ENCODE measurements at places on chromosomes 3 and 15.

- peak; percentile 53 for DNase-seq
These were observed 26.7 kb downstream of the MELTF start for GRCh38 chr3:197002701-197003454.

GRCh38 chr15:80176443-80176842 is 23.6 kb downstream of the FAH start:
- no peak for DNase-seq

DNA sequence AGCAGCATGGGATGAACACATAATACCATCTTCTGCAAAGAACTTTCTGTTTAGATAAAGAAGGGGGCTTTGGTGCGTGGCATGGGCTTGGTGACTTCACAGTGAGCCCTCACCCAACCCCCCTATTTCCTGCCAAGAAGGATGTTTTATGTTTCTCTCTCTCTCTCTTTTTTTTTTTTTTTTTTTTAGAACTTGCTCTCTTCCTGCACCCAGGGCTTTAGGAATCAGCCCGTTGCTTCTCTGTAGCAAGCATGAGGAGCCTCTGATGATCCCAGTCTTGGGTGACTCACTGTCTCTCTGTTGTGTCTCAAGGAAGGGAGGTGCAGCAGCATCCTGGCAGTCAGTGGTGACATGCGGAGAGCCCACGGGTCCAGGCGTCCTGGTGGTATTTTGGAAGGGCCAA is 49.1 kb downstream of the CCK start:
- DNase-seq: peak; percentile 5

- no peak for DNase-seq
These were observed 77.7 kb downstream of the CEMIP start for GRCh38 chr15:80856809-80857377.

GRCh38 chr3:184129012-184129411 is 6.1 kb upstream of the EIF2B5 start:
- DNase-seq: no peak

- DNase-seq: no peak
These were observed 73.5 kb upstream of the SPATA16 start for GRCh38 chr3:173214576-173214975.

GRCh38 chr15:99253381-99254090 is 2.3 kb downstream of the LRRC28 start:
- no peak for DNase-seq

DNA sequence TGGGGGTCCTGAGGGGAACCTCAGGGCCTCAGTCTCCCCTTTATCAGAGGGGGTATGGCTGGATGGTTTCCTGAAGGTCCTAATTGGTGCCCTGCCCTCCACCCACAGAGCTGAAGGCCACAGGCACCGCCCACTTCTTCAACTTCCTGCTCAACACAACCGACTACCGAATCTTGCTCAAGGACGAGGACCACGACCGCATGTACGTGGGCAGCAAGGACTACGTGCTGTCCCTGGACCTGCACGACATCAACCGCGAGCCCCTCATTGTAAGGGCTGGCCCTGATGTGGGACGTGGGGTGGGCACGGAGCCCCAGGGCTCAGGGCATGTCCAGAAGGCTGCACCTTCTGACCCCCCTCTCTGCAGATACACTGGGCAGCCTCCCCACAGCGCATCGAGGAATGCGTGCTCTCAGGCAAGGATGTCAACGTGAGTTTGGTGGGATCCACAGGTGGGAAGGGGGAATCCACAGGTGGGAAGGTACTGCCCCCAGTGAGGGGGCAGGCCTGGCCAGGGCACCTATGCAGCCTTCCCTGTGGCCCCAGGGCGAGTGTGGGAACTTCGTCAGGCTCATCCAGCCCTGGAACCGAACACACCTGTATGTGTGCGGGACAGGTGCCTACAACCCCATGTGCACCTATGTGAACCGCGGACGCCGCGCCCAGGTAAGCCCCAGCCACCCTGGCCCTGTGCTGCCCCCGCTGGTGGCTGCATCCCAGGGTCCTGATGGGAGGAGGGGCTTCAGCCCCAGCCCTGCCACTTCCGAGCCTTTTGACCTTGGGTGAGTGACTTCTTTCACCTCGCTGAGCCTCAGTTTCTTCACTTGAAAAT is 17.5 kb upstream of the GNAT1 start:
- DNase-seq: no peak

- no peak for DNase-seq
These were observed 24.0 kb downstream of the OSBPL10 start for GRCh38 chr3:31957106-31957505.

GRCh38 chr3:129313415-129313664 is 34.7 kb downstream of the HMCES start:
- no peak for DNase-seq

- DNase-seq: no peak
These were observed 183.8 kb upstream of the THRB start for GRCh38 chr3:24678421-24678865.

- no peak for DNase-seq
These were observed 42.3 kb downstream of the NKIRAS1 start for GRCh38 chr3:23874359-23875112.

DNA sequence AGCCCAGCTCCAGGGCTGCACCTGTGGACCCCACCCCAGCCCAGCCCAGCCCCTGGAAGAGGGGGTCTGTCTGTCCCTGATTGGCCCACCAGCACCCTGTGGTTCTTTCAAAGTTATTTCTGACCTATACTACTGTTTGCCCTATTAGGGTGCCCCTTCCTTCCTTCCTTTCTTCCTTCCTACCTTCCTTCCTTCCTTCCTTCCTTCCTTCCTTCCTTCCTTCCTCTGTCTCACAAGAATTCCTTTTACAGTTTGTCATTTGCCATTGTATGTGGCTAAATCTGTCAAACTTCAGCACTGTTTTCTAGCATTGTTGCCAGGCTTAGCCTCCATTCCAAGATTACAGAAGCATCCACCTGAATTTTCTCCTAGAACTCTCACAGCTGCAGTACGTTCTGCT is 66.9 kb downstream of the KLF15 start:
- no peak for DNase-seq

DNA sequence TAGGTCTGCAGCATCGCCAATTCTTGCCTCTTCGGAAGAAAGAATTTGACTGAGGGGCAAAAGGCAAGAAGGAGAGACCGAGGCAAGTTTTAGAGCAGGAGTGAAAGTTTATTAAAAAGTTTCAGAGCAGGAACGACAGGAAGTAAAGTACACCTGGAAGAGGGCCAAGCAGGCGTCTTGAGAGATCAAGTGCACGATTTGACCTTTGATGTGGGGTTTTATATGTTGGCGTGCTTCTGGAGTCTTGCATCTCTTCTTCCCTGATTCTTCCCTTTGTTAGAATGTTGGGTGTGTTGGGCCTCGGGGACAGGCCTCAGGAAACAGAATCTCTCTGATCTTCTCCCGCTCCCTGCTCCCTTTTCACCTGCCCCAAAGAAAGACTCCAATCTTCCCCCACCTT is 40.6 kb upstream of the FLNB start:
- no peak for DNase-seq

DNA sequence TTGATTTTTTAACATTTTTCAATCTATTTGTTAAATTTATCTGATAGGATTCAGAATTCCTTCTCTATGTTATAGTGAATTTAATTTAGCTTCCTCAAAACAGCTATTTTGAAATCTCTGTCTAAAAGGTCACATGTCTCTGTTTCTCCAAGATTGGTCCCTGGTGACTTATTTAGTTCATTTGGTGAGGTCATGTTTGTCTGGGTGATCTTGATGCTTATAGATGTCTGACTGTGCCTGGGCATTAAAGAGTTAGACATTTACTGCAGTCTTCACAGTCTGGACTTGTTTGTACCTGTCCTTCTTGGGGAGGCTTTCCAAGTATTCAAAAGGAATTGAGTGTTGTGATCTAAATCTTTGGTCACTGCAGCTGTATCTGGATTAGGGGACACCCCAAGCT is 169.5 kb upstream of the C2CD4B start:
- DNase-seq: no peak

GRCh38 chr3:31410411-31410810 is 122.3 kb upstream of the STT3B start:
- DNase-seq: no peak

DNA sequence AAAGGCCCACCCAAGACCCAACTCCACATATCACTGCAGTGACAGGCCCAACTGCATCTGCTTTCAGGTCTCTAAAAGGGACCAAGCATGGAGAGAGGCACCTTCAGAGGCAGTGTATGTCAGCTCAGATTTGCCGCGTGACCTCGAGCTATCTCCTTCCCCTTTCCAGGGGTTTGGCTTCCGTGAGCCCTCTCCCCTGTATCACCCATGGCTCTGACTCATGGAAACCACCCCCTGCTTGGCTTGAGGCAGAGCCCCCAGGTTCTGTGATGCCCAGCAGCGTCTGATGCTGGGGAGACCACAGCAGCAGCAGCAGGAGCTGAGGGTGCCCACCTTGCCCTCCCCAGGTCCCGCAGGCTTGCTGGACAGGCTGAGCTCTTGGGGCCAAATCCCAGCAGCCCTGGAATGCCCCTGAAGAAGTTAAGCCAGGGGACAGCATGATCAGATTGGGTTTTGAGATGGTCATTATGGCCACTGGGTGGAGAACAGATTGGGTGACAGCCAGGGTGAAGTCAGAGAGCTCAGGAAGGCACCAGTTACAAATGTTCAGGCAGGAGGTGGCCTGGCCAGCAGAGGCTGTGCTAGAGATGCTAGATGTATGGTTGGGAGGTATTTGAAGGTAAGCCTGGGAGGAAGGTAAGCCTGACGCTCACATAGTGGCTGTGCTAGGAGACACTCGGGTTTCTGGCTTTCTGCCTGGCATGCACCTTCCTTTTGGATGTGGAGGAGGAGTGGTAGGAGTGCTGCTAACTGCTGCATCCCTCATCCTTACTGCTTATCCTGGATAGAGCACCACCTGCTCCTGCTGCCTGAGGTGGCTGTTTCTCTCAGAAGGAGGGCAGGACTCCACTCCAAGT is 42.9 kb downstream of the FGD5 start:
- DNase-seq: no peak

DNA sequence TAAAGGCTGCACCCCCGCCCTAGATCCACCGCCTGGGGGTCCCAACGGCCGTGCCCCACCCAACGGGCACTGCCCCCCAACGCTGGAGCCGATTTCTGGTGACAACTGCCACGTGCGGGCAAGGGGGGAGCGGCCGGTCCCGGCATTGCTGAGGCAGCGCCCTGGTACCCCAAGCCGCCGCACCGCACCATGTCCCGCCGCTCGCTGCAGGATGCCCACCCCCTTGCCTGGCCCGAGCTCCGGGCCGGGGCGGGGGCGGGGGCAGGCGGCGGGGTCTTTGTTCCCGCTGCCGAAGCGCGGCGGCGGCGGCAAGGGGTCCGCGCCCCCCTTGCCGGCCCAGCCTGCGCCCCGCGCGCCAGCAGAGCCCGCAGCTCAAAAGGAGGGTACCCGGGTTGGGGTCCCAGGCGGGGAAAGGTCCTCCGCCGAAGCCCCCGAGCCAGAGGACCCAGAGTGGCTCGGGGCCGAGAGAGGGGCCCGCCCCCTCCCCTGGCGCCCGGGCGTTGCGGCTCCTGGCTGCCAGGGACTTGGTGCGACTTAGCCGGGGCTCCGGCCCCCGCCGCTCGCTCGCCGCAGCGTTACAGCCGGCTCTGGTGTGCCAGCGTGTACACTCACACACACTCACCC is 678 bp downstream of the SEMA7A start:
- peak; percentile 22 for DNase-seq

GRCh38 chr3:170476291-170476690 is 57.6 kb downstream of the CLDN11 start:
- no peak for DNase-seq

DNA sequence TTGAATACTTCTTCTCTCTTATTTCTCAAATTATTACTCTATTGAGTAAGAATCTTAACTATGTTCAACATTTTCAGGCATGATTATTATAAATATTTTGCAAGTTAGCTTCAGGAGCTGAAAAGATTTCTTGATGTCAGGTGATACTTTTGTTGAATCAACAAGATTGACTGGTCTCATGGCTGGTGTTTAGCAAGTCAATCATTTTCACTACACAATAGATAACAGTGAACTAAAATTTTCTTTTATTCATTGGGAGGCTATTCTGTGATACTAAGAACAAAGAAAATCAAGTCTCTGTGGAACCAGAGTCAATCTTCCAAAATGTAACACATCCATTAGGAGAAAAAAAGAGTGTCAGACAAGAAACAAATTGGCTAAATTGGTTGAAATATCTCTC is 476.7 kb downstream of the CNTN3 start:
- no peak for DNase-seq

DNA sequence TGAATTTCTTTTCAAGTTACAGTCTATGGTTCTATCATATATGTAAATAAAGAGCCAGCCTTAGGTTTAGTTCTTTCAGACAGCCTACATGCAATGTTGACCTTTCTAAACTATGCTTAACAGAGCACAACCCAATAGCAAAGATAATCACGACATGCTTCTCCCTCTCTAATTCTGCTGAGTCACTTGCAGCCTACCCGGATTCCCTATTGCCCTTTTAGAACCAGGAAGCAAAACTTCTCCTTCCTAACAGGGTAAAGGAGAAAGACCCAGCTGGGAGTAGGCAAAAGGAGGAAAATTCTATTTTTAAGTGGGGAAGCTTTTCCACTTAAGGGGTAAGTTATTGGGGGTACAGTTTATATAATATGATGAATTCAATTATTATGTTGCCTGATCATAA is 79.3 kb downstream of the SLC7A14 start:
- no peak for DNase-seq

DNA sequence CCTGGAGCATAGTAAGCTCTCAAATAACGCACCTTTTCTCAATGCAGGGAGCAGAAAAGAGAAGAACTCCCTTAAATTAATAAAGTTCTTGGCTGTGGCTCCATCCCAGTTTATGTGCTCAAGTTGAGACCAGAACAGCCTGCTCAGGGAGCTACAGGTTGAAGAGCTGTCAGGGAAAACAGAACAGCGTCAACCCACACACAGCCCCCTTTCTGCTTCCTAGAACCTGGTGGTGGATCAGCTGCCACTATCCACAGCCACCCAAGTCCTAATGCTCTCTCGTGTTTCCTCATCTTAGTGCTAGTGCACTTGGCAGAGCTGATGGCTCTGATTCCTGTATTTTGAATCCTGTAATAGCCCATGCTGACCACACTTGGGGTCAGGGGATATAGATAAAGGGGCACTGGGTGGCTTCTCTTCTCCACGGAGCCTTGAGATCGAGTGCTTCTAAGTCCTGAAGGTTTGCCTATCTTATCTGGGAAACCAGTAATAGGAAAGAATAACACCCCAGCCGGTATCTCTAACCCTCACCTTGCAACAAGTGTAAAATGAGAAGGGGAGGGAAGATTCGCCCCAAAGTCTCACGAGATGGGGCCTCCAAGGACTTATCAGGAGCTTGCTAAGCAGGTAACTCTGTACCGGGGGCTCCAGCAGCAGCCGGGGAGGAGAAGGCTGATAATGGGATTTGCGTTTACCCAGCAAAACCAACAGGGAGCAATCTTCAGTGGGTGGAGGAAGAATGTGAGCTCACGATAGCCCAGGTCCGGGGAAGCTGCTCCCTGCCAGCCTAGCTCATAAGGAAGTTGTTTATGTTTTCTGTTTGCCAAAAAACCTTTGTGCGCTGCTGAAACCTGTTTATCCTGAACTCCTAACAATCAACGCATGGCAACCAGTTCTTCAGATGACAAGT is 136.2 kb upstream of the ICE2 start:
- DNase-seq: no peak

All from activated CD4-positive, CD25-positive, alpha-beta regulatory T cell (primary cell).